ENCODE measurements at places on chromosomes 2 and 18.

DNA sequence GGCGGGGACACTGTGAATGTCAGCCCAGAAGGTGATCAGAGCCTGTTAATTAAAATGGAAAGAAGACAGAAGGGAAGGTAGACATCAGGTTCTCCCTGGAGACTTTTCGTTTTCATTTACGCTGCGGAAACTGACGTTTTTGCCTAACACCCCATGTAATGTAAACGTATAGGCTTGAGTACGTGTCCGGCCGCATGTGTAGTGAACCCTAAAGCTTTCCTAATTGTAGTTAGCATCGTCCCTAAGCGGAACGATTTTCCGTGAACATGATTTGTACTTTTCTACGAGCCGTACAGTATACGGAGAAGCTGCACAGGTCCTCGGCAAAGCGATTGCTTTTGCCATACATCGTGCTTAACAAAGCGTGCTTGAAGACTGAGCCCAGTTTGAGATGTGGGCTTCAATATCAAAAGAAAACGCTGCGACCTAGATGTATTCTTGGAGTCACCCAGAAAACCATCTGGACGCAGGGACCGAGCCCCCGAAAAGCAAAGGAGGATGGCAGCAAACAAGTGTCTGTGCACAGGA lies 284 bp downstream of the TIMM21 start:
- peak; percentile 48 for DNase-seq

GRCh38 chr2:26162963-26163362 lies 9.9 kb upstream of the GAREM2 start:
- no peak for DNase-seq

DNA sequence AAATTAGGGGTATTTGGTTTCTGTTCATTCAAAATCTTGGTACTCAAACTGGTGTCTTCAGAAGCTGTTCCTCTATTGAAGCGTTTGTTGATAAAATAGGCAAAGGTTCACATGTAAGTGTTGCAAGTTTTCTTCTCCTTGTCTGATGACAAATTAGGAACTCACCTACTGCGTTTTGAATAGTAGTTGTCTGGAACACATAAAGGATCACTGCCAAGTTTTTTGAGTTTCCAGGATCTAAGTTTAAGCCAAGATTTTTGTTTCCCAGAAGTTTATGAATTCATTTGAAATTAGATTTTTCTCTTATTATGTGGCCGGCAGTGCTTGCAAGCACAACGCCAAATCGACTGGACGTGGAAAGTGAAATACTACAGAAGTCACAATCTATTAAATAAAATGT lies 85.4 kb downstream of the ARHGEF33 start:
- DNase-seq = no peak

GRCh38 chr2:187698374-187699110 lies 144.3 kb upstream of the TFPI start:
- no peak for DNase-seq

- no peak for DNase-seq
Observed at GRCh38 chr2:172821370-172822338, 86.0 kb downstream of the RAPGEF4 start.
